ENCODE measurements at places on chromosomes 2 and 18. TPM values are rescaled to one million over a fixed set of nuclear protein-coding genes. Genes with fewer than 3 reads are reported as not detected.
A peak's percentile ranks its signal among the peaks of the same experiment; 100 is the strongest.

DNA sequence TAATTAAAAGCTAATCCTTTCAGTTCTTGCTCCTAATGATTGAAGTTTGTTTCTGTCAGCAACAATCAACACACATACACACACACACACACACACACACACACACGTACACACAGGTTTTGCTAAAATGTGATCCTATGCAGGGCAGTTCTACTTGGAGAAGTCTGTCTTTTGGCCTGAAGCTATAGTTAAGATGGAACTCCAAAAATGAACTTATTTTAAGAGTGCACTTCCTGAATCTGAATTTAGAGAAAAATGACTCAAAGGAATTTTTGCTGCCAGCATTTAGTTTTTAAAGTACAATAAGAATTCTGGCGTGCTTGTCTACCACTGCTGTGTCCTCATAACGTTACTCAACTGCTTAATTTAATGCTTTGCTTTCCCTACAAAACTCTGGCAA is 6.6 kb downstream of the GALNT5 start:
- DNase-seq: no peak

The GULP1 gene
- 49.4 TPM for total RNA-seq

The SNED1 gene
- total RNA-seq: 1.1 TPM

The SCN3A gene
- total RNA-seq: not detected

The TMEM87B gene
- 7.1 TPM for total RNA-seq

DNA sequence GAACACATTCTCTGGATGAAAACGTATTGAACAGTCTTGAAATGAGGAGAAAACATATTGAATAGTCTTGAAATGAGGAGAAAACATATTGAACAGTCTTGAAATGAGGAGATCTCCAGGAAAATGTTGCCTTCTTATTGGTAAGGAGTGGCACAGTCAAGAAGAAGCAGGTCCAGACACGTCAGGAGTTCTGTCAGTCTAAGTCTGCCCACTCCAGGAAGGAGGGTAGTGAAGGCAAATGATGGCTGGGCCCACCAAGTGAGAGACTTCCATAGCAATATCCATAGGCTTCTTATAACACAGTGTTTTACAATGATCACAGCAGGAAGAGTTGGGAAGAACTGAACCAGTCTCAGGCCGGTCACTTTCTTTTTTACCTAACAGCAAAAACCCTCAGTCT is 316.2 kb downstream of the ETAA1 start:
- DNase-seq: no peak

DNA sequence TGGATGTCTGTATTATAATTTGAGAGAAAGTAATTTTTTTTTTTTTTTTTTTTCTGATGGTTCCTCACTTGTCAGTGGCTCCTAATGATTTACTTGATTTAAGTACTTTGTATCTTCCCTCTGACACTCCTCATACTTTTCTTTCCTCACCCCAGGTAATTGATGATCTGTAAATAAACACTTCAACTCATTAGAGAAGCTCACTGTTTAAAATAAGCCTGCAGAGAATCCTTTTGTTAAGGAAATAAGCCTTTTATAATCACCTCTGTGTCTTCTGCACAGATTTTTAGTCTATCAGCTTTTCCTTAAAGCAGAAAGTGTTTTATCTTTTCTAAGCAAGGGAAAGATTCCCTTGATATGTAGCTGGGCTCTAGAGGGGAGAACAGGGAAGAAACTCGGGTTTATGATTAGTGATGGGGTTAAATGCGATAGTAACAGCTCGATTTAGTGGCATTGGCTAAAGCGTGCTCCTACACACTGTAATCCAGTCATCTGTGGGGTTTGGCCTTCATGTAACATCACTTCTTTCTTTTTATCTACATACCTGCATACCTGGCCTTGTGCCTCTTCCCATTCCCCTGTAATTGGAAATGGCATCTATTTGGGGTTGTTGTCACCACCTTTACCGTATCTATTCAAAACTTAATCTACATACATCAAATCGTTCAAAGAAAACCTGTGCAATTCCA is 60.1 kb upstream of the LRRTM1 start:
- DNase-seq: no peak

DNA sequence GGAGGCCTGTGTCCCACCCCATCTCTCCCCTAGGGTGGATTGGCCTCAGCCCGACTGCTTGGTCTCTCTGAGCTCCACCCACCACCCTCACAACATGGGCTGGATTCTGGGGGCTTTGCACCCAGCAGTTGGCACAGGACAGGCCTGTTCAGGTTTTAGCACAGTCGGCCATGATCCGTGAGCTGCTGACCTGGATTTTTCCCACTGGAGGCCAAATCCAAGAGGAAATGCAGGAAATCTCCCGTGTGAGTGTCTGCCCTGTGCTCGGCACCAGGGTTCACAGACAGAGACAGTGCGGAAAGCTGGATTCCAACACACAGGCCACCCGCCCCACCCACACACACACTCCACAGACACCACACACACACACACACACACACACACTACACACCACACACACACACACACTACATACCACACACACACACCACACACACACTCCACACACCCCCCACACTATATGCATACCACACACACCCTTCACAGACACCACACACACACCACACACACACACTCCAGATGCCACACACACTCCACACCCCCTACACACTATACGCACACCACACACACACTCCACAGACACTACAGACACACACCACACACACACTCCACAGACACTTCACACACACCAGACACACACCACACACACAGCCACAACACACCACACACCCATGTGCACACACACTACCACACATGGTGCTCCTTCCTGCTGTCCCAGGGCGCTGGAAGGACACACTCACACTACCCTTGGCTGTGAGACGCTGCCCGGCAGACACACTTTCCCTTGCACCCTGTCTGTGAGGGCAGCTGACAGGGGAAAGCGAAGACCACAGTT is 14.1 kb downstream of the MBP start:
- DNase-seq: no peak

GRCh38 chr2:207200136-207200535 is 34.4 kb upstream of the KLF7 start:
- no peak for DNase-seq

DNA sequence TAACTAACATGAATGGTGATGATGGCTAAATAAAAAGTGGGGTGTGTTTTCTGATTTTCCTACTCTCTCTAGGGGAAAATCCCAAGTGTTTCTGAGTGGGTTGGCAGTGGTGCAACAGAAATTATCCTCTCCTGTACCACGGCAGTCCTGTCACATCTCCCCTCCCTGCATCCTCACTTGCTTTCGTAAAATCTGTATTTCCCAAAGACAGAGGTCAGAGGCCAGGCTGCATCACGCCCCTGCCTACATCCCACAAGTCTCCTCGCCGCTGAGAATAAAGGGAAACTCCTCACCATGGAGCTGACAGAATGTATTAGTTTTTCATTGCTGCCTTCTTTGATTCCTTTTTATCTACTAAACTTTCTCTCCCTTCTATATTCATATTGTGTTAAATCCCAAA is 13.1 kb downstream of the FBLN7 start:
- DNase-seq: peak; percentile 5
